Inflammatory macrophage treated with lipopolysaccharide for 1 hour (primary cell): ENCODE measurements at places on chromosomes 7 and 10.

GRCh38 chr7:16420329-16420648 is 1.0 kb downstream of the CRPPA start:
- DNase-seq = no peak

- DNase-seq = no peak
These were observed 1.3 kb downstream of the TFR2 start for GRCh38 chr7:100639995-100640516.

DNA sequence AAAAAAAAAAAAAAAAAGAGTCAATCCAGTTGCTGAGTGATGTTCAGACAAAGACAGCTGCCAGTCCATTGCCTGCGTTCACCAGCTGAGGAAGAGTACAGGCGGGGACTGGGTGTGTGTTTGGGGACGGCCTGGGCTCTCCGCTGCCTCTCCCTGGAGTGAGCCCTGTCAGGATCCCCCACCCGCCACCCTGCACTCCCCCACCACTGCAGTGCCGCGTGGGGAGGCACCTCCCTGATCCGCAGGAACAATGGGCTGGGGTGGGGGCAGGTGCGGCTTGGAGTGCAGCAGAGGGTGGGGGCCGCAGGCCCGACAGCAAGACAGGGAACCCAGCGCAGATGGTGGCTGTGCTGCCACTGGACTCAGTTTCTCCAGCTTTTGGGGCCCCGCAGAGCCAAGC is 1.4 kb downstream of the HSPA12A start:
- DNase-seq = no peak

DNA sequence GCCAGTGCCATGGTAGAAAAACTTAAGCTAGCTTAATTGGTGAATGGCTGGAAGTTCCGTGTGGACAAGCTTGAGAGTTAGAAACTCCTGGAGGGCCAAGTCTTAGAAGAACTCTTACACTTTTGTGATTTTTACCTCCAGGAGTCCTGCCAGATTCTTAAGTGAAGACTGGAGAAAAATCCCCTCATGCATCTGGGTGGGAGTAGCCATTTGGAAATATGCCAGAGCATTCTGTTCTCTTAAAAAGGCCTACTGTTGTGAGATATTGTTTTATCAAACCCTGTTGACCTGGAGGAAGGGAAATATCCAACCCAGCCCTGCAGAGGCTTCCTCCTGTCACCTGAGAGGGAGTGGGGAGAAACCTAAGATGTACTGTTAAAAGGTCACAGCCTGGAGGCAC is 17.6 kb upstream of the MCM10 start:
- DNase-seq = no peak

- DNase-seq = no peak
These were observed 14.9 kb downstream of the STRA8 start for GRCh38 chr7:135248546-135248945.

DNA sequence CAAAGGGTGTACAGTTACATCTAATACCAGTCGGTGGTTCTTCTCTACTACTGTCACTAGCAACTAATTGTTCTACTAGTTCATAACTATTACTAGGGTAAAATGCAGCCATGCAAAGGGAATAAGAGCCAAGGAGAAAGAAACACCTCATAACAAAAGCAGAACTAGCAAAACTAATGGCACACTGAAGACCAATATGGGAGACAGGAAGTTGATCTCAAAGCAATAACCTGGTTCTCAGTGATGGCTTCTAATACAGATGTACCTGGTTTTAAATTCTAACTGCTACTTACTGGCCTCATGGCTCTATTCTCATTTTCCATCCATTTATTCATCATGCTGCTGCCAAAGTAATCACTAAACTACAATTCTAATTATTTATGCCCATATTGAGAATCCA is 170.3 kb downstream of the SEMA3E start:
- no peak for DNase-seq

DNA sequence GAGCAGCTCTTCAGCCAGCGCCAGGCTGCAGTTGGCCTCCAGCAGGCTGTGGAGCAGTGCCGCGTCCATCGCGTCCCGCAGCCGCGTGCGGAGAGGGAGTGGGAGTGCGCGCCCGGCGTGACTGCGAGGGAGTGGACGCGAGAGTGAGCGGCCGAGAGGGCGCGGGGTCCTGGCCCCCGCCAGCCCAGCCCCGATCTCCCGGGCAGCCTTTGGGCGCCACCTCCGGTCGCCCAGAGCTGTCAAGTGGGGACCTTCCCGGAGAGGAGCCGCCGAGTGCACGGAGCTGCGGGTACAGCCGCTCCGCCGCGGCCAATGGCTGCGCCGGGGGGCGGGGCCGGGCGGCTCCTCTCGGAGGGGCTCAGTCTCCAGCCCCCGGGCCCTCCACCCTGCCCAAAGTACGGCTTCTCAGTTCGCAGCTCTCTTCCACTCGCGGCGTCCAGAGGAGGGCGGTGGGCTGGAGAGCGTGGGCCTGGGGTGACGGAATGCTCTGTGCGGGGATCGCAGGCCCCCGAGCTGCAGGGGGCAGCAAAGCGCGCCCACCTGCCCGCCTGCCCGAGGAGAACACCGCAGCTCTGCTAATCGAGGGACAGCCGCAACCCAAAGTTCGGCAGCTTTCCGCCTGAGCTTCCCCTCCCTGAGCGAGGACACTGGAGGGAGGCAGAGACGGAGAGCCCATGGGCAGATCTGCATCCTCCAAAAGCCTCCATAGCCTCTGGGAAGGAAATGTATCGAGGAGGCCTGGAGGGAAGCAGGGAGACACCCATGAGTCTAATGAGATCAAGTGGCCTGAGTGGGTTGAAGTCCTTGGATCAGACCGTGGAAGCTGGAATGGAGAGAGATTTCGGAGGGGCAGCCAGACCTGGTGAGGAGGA is at the start of gene CRHR2:
TSS of gene CRHR2 (minus strand) at position 245 of the 872 bp plus-strand sequence. CDS start at position 69, 176 bp downstream.
- no peak for DNase-seq
